ENCODE measurements at places on chromosomes 2 and 18. TPM values are rescaled to one million over a fixed set of nuclear protein-coding genes. Genes with fewer than 3 reads are reported as not detected.
A peak's percentile ranks its signal among the peaks of the same experiment; 100 is the strongest.

DNA sequence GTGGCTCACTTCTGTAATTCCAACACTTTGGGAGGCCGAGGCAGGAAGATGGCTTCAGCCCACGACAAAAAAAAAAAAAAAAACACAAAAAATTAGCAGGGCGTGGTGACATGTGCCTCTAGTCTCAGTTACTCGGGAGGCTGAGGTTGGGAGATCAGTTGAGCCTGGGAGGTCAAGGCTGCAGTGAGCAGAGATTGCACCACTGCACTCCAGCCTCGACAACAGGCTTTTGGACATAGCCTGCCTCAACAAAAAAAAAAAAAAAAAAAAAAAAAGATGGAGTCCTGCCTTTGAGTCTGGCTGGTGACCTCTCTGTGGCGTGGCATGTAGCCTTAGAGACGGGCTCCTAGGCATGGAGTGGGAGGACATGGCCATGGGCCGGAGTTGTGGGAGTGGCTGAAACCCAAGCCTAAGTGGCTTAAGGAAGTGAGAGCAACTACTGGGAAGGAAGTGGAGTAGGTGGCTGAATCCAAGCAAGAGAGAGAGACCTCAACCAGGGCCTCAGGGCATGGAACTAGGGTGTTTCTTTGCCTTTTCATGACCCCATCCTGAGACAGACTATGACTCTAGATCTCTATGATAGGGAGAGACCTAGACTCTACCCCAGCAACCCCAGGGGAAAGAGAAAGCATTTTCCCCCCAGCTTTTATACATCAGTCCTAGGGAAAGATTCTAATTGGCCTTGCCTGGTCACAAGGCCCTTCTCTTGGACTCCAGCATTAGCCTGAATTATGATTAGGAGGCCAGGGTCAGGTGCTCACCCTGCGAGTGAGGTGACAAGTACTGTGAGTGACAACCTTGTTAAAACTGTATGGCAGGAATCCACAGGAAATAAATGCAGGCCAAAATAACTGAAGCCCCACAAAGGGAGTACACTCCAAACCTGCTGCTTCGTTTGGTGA, 34.2 kb downstream of the NPAS2 start:
- H3K27me3 ChIP-seq = no peaks in the 10 kb centered on the region
- H3K27ac ChIP-seq = no peak overlapping the region
- no peak for DNase-seq
- H3K36me3 ChIP-seq = no peaks in the 10 kb centered on the region
- no peak overlapping the region for H3K4me3 ChIP-seq
- H3K4me1 ChIP-seq = peaks cover 7% of the 10 kb centered on the region

- H3K27me3 ChIP-seq = no peaks in the 10 kb centered on the region
- H3K27ac ChIP-seq = no peak overlapping the region
- DNase-seq = no peak
- no peak overlapping the region for H3K4me3 ChIP-seq
Observed at GRCh38 chr2:29080886-29081743, 6.8 kb upstream of the PCARE start.

DNA sequence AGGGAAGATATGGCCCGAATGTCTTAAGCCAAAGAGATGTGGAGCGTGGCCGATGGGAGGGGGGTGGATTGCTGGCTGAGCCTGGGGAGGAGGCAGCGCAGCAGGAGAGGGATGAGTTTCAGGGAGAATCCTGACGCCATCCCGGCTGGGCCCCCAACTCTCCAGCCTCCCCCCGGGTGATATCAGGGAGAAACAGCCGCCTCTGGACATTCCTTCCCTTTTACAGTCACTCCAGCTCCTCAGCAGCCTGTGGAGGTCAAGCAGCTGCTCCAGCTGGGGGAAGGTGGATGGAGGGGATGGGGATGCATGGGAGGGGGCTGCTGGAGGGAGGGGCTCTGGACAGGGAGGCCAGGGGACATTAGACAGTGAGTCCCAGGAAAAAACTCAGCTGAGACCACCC, 9.5 kb upstream of the DES start:
- DNase-seq = no peak
- peaks cover 19% of the 10 kb centered on the region for H3K4me1 ChIP-seq
- H3K27me3 ChIP-seq = no peaks in the 10 kb centered on the region
- H3K4me3 ChIP-seq = no peak overlapping the region
- H3K27ac ChIP-seq = no peak overlapping the region

DNA sequence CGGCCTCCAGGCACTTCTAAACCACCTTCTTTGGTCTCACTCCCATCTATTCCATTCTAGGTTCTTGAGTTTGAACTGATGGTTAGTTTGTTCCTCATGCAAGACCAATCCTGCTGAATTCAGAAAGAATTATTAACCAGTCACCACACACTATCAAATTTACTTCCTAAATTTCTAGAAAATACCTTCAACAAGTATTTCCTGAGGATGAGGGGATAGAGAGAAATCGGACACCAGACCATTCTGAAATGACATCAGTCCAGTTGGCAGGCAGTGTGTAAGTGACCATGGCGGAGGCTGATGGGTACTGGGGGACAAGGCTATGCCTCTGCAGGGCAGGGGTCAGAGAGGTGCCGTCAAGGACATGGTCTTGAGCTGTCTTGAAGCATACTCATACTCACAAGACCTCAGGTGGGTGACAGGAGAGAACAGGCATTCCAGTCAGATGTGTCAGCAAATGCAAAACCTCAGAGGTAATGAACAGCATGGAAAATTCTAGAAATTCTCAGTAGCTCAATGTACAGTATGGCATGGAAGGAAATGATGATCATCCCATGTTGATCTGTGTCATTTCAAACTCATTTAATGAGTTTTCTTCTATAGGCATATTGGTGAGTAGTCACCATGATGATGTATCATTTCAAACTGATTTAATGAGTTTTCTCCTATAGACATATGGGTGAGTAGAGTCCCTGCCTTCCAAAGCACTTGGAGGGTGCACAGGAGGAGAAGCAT, 119.6 kb downstream of the DDX1 start:
- H3K4me1 ChIP-seq = peaks cover 2% of the 10 kb centered on the region
- no peak for DNase-seq
- no peaks in the 10 kb centered on the region for H3K27me3 ChIP-seq

The GCKR gene
- 5.7 TPM for total RNA-seq

The MBP gene
- 42.2 TPM for total RNA-seq

DNA sequence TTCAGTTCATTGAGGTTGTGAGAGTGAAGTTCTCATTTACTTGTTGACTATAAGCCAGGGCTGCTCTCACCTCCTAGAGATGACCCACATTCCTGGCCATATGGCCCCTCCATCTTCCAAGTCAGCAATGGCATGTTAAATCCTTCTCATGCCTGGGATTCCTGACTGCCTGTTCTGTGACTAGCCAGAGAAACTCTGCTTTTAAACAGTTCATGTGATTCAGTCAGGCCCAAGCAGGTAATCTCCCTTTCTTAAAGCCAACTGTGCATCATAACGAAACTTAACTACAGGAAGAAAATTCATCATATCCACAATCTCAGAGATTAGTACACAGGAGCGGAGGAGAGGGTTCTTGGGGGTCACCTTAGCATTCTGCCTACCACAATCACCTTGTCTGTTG, 11.5 kb downstream of the DPP4 start:
- H3K4me3 ChIP-seq = no peak overlapping the region
- no peaks in the 10 kb centered on the region for H3K4me1 ChIP-seq
- no peaks in the 10 kb centered on the region for H3K36me3 ChIP-seq
- no peak for DNase-seq
- H3K27me3 ChIP-seq = no peaks in the 10 kb centered on the region

DNA sequence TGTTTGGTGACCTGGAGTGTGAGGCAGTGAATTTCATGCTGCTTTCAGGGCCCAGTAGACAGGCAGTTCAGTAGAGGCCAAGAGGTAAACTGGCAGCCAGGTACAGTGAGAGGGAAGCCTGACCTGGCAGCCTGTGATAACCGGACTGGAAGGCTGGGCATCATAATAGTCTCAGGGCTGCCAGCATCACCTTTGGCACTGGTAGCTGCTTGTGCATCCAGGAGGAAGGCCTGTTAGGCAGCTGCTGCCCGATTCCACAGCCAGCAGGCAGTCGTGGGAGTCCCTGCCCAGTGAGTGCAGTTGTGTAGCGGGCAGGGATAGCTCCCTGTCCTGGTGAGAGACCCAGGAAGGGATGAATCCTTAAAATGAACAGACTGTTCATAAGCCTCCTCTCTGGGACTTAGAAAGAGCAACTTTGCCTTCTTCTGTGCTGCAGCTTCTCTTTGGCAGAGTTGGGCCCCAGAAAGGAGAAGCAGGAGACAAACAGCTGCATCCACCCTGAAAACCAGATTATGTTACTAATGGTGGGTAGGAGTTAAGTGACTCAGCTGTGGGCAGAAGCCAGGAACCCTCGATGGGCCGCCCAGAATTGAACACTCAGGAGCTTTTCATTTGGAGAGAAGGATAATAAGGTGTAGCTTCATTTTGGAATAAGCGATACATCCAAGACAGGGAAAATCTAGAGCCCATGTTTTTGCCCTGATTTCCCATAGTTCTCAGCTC, 8.1 kb upstream of the GPBAR1 start:
- peak overlapping the region; percentile 12 for H3K27ac ChIP-seq
- no peaks in the 10 kb centered on the region for H3K27me3 ChIP-seq
- H3K36me3 ChIP-seq = peaks cover 75% of the 10 kb centered on the region
- no peak for DNase-seq

DNA sequence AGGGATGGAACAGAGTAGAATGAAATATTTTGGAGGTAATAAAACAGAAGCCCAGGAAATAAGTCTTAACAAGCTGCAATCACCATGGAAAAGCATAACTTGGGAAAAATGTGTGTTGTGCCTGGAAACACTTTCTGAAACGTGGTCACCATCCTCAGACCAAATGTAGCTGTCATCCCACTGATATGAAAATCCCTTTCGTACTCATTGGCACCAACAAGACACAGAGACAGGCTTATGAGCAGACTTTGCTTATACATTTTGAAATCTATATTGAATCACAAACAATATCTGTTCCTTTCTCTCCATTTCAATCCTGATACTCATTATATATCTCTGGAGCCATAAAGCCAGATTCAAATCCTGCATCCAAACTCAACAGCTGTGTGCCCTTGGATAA, 28.7 kb downstream of the MREG start:
- H3K27me3 ChIP-seq = no peaks in the 10 kb centered on the region
- H3K4me3 ChIP-seq = no peak overlapping the region
- DNase-seq = no peak
- no peaks in the 10 kb centered on the region for H3K36me3 ChIP-seq

- H3K27me3 ChIP-seq = no peaks in the 10 kb centered on the region
- no peak overlapping the region for H3K27ac ChIP-seq
- peak overlapping the region; percentile 49 for H3K4me3 ChIP-seq
- peaks cover 24% of the 10 kb centered on the region for H3K4me1 ChIP-seq
- H3K36me3 ChIP-seq = no peaks in the 10 kb centered on the region
Observed at GRCh38 chr18:13464432-13465123, 246.0 kb downstream of the LDLRAD4 start.

DNA sequence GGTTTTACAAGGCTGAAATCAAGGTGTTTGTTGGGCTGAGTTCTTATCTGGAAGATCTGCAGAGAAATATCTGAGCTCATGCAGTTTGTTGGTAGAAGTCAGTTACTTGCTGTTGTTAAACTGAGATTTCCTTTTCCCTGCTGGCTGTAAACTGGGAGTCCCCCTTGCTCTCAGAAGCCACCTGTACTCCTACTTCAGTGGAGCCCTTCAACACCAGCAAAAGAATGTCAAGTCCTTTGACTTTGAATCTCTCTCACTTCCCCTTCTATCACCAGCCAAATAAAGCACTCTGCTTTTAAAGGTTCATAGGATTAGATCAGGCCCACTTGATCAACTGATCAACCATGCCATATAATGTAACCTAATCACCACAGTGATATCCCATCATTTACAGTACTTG, 252.2 kb upstream of the CDH7 start:
- no peak overlapping the region for H3K4me3 ChIP-seq
- no peaks in the 10 kb centered on the region for H3K36me3 ChIP-seq
- H3K27me3 ChIP-seq = no peaks in the 10 kb centered on the region
- H3K27ac ChIP-seq = no peak overlapping the region

The NPPC gene
- total RNA-seq = not detected

- peaks cover 42% of the 10 kb centered on the region for H3K36me3 ChIP-seq
- H3K4me3 ChIP-seq = no peak overlapping the region
- H3K27me3 ChIP-seq = no peaks in the 10 kb centered on the region
- DNase-seq = no peak
- peak overlapping the region; percentile 34 for H3K27ac ChIP-seq
Observed at GRCh38 chr2:33304032-33304864, 172.2 kb upstream of the RASGRP3 start.

Data from thoracic aorta (tissue), 2 donors.